Esophagus mucosa (tissue), 1 donor: ENCODE measurements at places on chromosomes 3 and 15. TPM values are rescaled to one million over a fixed set of nuclear protein-coding genes. Genes with fewer than 3 reads are reported as not detected.

GRCh38 chr3:51721062-51721745 lies 14.3 kb downstream of the GRM2 start:
- no peak for ATAC-seq

DNA sequence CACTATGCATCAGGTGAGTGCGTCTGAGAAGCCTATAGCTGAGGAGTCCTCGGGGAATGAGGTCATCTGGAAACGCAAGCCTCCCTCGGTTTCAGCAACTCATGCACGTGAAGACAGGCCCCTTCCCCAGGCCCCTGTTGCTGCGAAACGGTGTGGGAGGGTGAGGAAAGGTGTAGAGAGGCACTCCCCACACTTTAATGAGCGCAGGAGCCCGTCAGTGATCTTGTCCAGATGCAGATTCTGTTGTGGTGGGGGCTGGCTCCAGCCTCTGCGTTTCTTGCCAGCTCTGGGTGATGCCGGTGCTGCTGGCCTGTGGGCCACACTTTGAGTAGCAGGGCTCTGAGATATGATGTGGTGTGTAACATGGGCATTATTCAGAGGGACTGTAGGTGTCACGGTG lies 38.6 kb upstream of the LACTB start:
- ATAC-seq: no peak

GRCh38 chr3:21665444-21666100 lies 85.4 kb downstream of the ZNF385D start:
- ATAC-seq: no peak

DNA sequence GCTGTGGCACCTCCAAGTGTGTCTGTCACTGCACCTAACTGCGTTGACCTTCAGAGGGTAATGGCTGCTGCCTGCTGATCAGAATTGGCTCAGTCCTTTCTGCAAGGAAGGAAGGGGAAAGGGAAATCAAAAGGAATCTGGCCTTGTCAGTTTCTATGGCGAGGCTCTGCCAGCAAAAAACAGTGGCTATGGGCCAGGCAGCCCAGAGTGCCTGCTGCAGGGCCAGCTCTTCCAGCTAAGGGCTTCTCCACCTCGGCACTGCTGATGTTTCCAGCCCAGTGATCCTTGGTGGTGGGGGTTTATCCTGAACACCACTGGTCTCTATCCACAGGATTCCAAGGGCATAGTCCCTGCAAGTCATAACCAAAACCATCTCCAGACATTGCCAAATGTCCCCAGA lies 184.3 kb downstream of the TJP1 start:
- ATAC-seq: no peak

- ATAC-seq: no peak
These were observed 13.8 kb upstream of the TEX264 start for GRCh38 chr3:51657234-51657633.

LSMEM2 gene
- not detected for total RNA-seq

PCNP gene
- 94.5 TPM for total RNA-seq

SERINC4 gene
- 0.36 TPM for total RNA-seq

SI gene
- total RNA-seq: not detected

GPR149 gene
- total RNA-seq: not detected

TRH gene
- not detected for total RNA-seq
